ENCODE measurements at places on chromosomes 11 and 22.

DNA sequence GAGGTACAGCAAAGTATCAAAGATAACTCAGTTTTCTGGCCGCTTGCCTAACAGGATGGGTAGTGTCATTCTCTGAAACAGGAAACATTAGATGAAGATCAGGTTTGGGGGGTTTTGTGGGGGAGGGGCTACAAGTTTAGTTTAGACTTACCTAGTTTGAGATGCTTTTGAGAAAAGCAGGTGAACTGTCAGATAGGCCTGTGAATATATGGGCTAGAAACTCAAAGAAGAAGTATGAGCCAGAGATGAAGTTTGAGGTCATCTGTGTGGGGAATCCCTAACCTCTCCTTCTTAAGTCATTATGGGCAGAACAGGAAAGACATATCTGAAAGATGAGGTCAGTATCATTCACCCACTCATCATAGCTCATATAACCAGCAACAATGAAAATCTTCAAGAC, 11.9 kb downstream of the HOATZ start:
- no peak for DNase-seq

DNA sequence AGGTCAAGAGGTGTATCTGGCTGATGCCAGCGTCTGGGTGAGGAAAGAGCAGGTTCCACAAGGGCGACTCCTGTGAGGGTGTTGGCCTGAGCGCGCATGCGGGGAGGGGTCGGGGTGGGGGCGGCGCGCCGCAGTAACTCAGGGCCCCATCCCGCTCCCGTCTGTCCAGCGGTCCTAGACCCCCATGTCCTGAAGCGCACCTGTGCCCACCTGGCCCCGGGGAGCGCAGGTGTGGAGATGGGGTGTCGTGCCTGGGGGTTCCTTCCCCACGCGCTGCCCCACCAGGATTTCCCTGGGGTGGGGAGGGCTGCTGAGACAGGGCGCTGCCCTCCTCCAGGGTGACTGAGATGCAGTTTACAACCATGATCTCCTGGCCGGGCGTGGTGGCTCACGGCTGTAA, 20.9 kb downstream of the RNH1 start:
- no peak for DNase-seq

DNA sequence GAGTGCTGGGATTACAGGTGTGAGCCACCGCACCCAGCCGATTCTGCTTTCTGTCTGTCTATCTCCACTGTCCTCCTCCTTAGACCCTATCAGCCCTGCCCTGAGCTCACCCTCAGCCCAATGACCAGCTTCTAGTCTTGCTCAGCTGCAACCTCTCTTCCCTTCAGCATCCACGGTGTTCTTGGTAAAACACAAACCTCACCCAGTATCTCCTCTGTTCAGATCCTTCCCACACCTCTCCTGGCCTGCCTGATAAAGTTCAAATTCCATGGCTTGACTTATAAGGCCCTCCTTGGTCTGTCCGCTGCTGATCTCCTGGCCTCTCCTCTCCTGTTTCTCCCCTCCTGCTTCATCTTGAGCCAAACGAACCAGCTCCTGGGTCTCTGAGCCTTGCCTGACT, 14.5 kb upstream of the NCF4 start:
- DNase-seq = no peak

DNA sequence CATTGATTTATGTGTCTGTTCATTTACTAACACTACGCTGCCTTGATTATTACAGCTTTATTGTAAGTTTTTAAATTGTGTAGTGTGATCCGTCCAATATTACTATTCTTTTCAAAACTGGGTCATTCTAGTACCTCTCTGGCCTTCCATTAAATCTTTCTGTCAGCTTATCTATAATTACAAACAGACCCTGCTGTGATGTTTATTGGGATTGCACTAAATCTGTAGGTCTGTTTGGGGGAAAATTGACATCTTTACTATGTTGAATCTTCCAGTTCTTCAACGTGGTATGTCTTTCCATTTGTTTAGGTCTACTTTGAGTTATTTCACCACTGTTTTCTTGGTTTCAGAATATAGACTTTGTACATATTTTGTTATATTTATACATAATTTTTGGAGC, 15.6 kb downstream of the CABIN1 start:
- DNase-seq = no peak

DNA sequence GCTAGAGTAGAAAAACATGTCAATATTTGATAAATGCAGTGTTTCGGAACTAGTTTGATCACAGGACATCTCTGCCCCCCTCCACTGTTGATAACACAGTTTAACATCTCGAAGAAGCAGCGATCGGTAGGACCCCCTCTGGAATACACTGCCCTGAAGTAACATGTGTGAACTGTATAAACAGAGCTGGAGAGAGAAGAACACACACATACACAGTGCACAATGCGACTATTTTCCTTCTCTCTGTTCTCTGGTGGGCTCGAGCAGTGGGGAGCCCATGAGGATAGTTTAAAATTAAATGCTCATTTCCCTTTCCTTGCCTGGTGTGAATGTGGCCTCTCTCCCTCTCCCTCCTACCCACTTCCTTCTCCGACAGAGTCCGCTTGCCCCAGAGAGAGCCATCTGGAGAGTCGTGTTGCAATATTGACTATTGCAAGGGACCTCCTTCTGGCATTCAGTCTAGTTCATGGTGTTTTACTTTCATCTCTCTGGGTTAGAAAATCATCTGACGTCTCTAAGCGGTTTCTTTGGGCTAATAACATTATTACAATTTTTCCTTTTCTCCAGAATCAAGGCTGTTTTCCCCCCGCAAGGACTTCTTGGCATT, 51.6 kb upstream of the BARX2 start:
- no peak for DNase-seq

- peak; percentile 20 for DNase-seq
Observed at GRCh38 chr11:86182976-86183584, 61.5 kb upstream of the EED start.

DNA sequence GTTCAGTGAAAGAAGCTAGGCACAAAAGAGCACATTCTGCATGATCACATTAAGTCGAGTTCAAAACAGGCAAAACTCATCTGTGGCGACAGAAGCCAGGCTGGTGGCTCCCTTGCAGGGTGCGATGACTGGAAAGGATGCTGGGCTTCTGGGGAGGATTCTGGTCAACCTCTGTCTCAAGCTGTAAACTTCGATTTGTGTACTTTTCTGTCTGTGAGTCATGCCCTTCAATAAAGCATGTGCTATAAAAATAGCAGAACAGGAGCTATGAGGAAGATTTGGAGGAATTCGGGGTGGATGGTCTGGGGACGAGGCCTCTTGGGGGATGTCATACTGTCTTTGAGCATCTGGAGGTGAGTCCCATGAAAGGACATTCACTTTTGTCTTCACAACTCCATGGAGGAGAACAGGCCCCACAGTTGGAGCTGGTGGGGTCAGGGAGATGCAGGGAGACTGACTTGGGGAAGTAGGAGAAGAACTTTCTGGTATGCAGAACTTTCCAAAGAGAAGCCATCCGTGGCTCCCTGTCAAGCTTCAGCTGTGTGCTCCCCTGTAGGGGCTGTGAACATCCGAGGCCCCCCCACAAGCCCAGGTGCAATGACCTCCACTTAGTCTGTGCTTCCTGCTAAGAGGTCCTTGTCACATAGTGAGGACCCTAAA, 77.8 kb upstream of the LINC01488 start:
- DNase-seq = no peak

DNA sequence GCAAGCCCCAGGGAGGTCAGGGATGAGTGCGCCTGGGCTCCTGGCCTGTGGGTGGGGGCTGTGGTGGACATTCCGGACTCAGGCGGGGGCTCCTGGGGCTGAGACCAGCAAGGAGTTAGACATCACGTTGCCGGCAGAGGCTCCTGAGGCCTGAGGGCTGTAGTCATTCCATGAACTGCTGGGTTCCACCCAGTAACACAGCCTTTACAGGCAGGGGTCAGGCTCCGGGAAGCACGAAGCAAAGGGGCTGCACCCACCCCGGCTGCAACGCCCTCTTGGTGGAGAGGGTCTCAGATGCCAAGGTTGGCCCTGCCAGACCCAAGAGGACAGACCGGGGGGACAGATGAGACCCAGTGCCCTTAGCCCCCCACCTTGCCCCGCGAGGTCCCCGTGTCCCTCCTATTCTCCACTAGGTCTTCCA, 9.0 kb downstream of the TNNT3 start:
- no peak for DNase-seq

DNA sequence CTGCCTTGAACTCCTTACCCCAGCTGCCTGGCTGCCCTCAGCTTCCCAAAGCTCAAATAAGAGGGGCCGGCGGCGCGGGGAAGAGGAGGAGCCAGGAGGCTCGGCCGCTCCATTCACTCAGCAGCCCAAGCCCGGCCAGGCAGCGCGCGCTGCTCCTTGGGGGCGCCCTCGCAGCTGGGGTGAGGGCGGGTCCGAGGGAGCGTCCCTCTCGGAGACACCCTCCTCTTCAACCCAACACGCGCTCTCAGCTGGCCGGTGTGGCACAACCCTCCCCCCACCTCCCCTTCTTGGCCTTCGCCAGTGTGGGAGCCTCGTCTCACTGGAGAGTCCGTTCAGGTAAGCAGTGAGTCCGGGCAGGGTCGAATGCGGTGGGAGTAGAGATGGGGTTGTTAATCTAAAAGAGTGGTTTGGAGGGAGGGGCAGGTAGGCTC, at the start of gene WT1:
Gene WT1, minus strand, starts transcription at position 29 of the 431 bp plus-strand sequence.
- no peak for DNase-seq

GRCh38 chr22:24137595-24137994, 43.7 kb upstream of the SUSD2 start:
- DNase-seq = no peak

DNA sequence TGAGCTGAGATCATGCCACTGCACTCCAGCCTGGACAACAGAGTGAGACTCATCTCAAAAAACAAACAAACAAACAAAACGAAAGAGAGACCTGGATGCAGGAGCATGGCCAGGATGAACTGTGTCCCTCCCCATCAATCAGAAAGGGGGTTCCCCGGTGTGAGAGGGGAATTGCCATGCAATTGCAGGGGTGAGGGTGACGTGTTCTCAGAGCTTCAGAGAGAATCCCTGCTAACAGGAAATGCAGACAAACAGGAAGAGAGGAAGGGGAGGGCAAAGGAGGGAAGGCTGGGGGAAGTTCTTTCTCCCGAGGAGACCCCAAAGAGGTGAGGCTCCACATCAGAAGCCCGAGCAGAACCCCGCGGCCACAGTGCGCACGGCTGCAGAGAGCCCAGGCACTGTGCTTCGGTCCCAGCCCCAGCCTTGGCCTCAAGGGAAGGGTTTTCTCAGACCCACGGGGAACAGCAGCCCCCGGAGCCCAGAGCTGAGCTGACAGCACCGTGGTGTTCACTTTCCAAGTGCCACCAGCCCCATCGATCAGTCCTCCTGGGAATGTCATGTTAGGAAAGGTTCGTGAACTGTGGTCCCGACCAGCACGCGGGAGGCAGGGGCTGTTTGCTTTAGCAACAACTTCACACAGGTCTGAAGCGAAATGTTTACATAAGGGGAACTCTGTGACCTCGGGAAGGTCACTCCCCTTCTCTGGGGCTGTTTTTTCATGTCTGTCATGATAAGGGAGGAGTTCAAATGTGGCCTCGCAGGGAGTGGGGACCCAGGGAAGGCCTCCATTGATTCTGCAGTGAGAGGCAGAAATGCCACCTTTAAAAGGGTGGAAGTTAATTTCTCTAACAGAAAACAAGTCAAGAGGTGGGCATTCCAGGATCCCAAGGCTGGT, 108.0 kb upstream of the ANO1 start:
- DNase-seq = no peak

DNA sequence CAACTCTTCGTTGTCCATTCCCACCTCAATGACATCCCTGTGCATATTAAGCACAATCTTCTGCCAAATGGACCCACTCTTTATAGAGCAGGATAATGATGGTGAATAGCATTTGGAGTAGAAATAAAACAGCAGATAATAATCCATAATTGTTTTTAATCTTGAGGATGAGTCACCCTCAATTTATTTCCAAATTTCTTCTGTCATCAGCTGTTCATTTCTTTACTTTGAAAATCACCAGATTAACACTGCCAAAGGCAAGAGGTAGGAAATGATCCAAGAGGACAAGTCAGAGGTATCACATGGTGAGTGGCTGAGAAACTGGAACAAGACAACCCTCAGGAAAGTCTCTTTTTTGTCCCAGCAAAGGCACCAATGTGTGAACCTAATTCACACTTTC, 7.3 kb upstream of the AMBRA1 start:
- no peak for DNase-seq

- no peak for DNase-seq
Observed at GRCh38 chr11:124311670-124312069, 2.1 kb downstream of the OR8D1 start.

- no peak for DNase-seq
Observed at GRCh38 chr11:72969894-72970335, 155.7 kb downstream of the ATG16L2 start.

GRCh38 chr11:11876458-11876857, 34.7 kb downstream of the USP47 start:
- no peak for DNase-seq

DNA sequence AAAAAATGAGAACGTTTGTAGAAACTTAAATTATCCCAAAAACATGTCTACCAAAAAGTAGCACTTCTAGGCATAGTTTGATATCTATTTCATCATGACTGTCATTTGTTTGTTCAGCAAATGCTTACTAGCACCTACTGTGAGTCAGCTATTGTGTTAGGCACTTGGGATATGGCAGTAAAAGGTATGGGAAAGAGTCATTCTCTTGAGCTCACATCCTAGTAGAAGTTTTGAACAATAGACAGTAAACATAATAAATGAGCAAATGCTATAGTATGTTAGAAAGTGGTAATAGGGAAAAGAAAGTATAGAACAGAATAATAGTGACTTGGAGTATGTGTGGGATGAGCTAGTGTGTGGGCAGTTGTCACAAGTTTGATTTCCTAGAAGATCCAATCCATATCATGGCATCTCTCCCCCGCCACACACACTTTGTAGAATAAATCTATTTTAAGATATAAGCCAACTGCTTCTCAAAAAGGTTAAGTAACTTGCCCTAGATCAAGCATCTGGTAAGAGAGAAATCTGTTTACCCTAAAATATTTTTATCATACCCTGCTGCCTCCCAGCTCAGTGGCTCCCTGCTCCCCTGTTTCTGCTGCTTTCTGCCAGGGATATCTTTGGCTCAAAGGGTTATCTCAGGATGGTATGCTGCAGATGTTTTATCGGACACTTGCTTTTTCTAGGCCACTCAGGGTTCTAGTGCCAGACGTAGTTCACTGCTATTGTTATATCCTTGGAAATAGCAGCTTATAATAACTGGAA, 129.7 kb downstream of the NCAM1 start:
- no peak for DNase-seq

DNA sequence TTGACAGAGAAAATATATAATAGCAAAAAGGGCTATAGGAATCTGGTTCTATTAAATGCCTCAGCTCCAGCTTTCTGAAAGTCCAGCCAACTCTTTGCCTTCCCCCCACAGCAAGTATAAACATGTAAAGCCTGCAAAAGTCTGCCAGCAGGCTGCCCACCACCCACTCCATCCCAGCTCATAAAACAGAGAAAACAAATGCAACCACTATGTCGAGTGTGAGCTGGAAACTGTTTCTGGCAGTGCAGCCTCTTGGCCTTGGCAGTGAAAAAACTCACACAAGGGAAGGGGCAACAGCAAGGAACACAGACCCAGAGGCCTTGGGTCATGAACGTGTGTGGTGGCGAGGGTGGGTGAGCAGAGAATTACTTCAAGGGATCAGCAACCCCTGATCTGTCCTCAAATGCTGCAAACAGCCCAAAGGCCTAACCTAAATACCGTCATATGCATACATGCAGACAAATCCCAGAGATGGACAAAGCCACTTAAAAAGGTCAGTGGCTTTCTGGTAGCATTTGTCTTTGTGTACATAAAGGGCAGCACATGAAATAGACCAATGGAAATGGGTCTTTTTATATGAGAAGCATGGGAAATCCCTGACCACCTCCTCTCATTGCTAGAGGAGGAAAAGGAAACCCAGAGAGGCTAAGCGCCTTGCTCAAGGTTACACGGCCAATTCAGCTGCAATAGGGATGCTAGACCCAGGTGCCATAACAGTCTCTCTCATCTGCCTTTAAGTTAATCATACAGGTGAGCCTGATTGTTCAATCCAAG, 74.8 kb downstream of the NAT10 start:
- DNase-seq = no peak
